Daoy (cell line): ENCODE measurements at places on chromosomes 5 and 9.

DNA sequence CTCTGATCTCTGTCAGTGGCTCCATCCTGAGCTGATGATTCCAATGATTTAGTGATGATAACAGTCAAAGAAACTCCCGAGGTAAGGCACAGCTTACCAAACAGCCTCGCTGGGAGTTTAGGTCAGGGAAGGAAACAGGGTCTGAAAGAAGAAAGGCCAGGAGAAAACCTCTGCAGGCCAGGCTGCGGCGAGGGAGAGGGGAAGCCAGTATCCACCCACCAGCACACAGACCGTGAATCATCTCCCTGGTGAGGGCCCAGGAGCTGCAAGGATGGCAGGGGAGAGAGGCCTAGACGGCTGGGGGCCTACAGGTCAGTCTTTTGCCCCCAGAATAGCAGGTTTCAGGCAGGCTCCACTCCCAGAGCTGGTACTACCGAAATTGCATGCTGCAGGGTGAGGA lies 590.5 kb downstream of the CCDC171 start:
- DNase-seq: no peak

- DNase-seq: no peak
Observed at GRCh38 chr9:93218161-93218560, 34.2 kb downstream of the WNK2 start.

DNA sequence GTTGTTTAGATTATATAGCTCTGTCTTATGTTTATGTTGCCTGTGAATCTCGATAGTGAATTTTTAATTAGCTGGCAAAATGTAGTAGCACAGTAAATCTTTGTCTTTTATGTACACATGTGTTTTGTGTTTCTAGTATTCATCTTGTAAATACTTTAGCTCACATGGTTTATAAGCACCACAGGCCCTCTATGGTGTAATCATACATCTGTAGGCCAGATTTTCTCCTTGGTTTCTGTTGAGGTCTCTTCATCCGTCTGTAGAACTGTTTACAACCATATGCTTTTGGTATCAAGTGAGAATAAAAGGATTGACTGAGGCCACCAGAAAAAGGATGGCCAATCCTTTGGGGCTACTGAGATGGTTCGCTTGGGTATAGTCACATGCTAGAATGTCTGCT lies 45.0 kb downstream of the PRR16 start:
- DNase-seq: no peak

DNA sequence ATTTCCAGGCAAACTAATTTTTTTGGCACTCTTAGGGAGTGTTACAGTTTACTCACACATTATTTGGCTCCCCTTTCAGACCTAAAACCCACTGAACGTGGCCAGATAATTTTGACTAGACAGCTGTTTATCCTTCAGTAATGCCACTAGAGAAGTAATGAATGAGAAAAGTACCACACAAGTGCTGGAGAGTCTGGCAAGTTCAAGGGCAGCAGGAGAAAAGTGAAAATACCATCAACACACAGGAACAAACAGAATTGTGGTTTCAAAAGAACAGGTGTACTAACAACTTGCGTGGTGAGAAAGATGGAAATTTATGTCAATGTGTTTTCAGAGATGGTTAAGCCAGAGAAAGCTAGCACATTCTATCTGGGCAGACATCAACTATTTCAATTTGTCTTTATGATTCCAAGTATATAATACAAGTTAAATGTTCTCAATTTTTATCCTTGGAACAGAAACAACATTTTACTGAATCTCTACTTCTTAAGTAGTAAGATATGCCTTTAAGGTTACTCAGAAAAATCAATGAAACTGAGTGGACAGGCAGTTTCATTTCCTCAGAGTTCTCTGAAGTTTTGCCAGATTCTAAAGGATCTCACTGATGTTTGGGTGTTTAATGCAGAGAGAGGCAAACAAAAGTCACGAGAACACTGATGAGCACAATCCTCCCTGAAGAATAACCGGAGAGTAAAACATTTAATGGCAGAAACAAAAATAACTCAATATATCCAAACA lies 91.0 kb downstream of the ARSB start:
- no peak for DNase-seq

GRCh38 chr5:33850100-33850594 lies 41.6 kb downstream of the ADAMTS12 start:
- peak; percentile 82 for DNase-seq

GRCh38 chr5:109567374-109568044 lies 122.2 kb upstream of the MAN2A1 start:
- DNase-seq: no peak

DNA sequence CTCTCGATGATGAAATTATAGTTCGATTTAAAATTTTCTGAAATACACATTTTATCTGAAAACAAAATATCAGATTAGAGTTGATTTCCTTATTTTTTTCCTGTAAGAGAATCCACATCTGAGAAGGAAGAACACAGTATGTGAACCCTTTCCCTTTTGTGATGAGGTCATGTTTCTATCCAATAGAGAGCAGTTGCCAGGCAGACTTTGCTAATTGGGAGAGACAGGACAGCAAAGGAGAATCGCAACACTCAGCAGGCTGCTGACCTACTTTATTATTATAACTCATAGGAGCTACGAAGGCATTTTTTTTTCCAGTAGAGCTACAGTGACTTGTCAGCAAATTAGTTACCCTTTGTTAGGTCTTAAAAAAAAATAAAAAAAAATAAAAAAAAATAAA lies 242.1 kb downstream of the HCN1 start:
- DNase-seq: no peak

GRCh38 chr5:83731638-83732037 lies 11.0 kb upstream of the HAPLN1 start:
- no peak for DNase-seq

DNA sequence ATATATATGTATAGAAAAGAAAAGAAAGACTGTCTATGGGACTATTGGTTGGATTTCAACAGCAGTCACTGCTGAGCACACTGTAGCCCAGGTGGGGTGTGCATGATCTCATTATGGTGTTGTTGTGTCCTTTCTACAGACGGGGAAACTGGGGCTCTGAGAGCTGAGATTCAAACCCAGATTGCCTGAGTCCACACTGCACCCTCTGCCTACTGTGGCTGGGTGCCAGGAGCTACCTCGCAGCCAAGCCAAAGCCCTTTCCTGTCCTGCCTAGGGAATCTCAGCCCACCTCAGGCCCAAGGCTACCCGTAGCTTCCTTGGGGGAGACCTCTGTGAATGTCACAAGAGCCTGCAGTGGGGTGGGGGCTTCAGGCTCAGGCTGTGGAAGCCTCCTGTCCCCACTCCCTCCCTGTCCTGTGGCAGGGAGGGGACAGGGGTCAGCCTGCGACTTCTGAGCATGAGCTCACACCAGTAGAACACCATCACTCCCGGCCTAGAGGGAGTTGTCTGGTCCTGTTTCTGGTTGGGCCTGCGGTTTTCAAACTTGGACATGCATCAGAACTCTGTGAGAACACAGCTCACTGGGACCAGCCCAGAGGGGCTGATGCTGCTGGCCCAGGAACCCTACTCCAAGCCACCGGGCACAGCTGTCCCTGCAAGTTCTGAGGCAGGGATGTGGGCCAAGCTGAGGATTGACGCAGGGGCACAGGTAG lies 7.9 kb upstream of the NINJ1 start:
- no peak for DNase-seq
